ENCODE measurements at places on chromosomes 4 and X. TPM values are rescaled to one million over a fixed set of nuclear protein-coding genes. Genes with fewer than 3 reads are reported as not detected.

Gene RRH
- total RNA-seq = not detected

Gene PF4V1
- 2.6 TPM for total RNA-seq

Gene SPON2
- total RNA-seq = 255 TPM

Gene TMEM31
- not detected for total RNA-seq

Gene TEX13B
- total RNA-seq = not detected

Gene ZNF157
- not detected for total RNA-seq

Gene GRIA2
- total RNA-seq = not detected

Gene TEX13D
- total RNA-seq = not detected

Gene IL1RAPL1
- total RNA-seq = 0.06 TPM

Gene TTC29
- total RNA-seq = not detected

Gene FATE1
- total RNA-seq = 0.75 TPM

Gene CDS1
- total RNA-seq = 0.24 TPM

Gene MMAA
- 6.2 TPM for total RNA-seq

Gene CT45A3
- total RNA-seq = not detected

Gene LRP2BP
- 0.37 TPM for total RNA-seq

Gene DUX4
- not detected for total RNA-seq

Gene CT47B1
- total RNA-seq = not detected

Gene CXorf49
- not detected for total RNA-seq

Gene TBC1D9
- 20.4 TPM for total RNA-seq

Gene PDCL2
- not detected for total RNA-seq

Gene SHROOM4
- 3.2 TPM for total RNA-seq

Gene DKK2
- total RNA-seq = not detected

Gene CCNB3
- total RNA-seq = 0.20 TPM

Gene MAGEB6B
- total RNA-seq = not detected

Gene TMPRSS11B
- not detected for total RNA-seq

Gene GPC3
- 2.8 TPM for total RNA-seq

Gene FAM149A
- 9.7 TPM for total RNA-seq

Gene AADAT
- total RNA-seq = 4.6 TPM

Gene RHOH
- not detected for total RNA-seq

Gene ATP8A1
- 2.1 TPM for total RNA-seq

Gene HHIP
- 0.81 TPM for total RNA-seq

Gene EXOC1L
- total RNA-seq = not detected

Gene CXCL6
- total RNA-seq = 87.1 TPM

Gene USP46
- 8.9 TPM for total RNA-seq

Gene ENPEP
- 0.64 TPM for total RNA-seq

Gene RAB39B
- 0.06 TPM for total RNA-seq

Gene PRR32
- total RNA-seq = not detected

Gene USP38
- total RNA-seq = 12.0 TPM

Gene TMPRSS11E
- not detected for total RNA-seq

Gene SPANXA1
- not detected for total RNA-seq

Gene SPARCL1
- 208 TPM for total RNA-seq

Gene DCAF8L2
- not detected for total RNA-seq

Gene SLITRK2
- not detected for total RNA-seq

Gene CXCL8
- 9.1 TPM for total RNA-seq

Gene CLDN22
- not detected for total RNA-seq

Gene NLGN4X
- total RNA-seq = 4.2 TPM

Gene HERC5
- 1.2 TPM for total RNA-seq

Gene SLC25A43
- 17.2 TPM for total RNA-seq

Gene ENPP6
- not detected for total RNA-seq

Gene UGT2B17
- not detected for total RNA-seq

Gene PCGF3
- 53.5 TPM for total RNA-seq

Gene NLRP2B
- total RNA-seq = not detected

Gene RXFP1
- 0.37 TPM for total RNA-seq

Gene PAGE1
- not detected for total RNA-seq

Gene NPY5R
- not detected for total RNA-seq

Gene TMEM156
- 0.49 TPM for total RNA-seq

Gene ASB11
- not detected for total RNA-seq

Gene MAGEA1
- not detected for total RNA-seq

Gene CFI
- 21.2 TPM for total RNA-seq
